ENCODE measurements at places on chromosomes 1 and 21.

GRCh38 chr1:78095593-78095992 lies 49.8 kb downstream of the GIPC2 start:
- no peak for DNase-seq

GRCh38 chr1:59967141-59967697 lies 40.6 kb upstream of the CYP2J2 start:
- DNase-seq, result no peak

- no peak for DNase-seq
Observed at GRCh38 chr21:44433791-44434567, 21.3 kb upstream of the LRRC3 start.

DNA sequence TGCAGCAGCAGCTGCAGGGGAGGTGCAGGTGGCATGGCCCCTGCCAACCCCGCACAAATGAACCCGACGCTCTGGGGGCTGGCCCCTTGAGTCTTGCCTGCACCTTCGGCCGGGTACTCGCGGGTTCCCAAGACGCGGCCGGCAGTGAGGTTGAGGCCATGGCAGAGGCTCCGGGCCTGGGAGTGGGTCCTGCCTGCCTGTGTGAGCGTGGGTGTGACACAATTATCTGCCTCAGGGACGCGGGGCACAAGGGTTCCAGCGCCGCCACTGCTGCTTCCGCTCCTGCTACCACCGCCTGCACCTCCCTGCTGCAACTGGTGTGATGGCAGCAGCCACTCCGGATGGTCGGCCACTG lies 20.9 kb upstream of the TGFB2 start:
- no peak for DNase-seq

GRCh38 chr1:244316407-244316806 lies 135.3 kb downstream of the ADSS2 start:
- no peak for DNase-seq

GRCh38 chr1:179709841-179710329 lies 33.2 kb upstream of the FAM163A start:
- DNase-seq, result no peak
